GM04503 (cell line): ENCODE measurements at places on chromosomes 16 and 17.

- DNase-seq, result no peak
Measured at GRCh38 chr16:58338205-58338604, 43.4 kb upstream of the PRSS54 start.

GRCh38 chr16:75497558-75497957 is 2.3 kb upstream of the CHST6 start:
- no peak for DNase-seq

DNA sequence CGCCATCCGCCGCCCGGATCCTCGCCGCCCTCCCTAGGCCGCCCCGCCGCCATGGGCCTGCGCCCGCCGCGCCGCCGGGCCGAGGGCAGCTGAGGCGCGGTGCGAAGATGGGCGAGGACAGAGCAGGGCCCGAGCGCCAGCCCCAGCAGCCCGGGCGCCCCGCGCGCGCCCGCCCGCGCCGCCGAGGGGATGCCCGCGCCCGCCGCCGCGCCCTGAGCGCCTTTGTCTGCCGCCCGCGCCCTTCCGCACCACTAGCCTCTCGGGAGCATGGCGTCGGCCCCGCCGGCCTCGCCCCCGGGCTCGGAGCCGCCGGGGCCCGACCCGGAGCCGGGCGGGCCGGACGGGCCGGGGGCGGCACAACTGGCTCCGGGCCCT is 278 bp downstream of the RAB11FIP3 start:
- no peak for DNase-seq

- DNase-seq, result no peak
Measured at GRCh38 chr17:10058921-10059683, 139.3 kb downstream of the GAS7 start.
